ENCODE measurements at places on chromosomes 13 and 19.

DNA sequence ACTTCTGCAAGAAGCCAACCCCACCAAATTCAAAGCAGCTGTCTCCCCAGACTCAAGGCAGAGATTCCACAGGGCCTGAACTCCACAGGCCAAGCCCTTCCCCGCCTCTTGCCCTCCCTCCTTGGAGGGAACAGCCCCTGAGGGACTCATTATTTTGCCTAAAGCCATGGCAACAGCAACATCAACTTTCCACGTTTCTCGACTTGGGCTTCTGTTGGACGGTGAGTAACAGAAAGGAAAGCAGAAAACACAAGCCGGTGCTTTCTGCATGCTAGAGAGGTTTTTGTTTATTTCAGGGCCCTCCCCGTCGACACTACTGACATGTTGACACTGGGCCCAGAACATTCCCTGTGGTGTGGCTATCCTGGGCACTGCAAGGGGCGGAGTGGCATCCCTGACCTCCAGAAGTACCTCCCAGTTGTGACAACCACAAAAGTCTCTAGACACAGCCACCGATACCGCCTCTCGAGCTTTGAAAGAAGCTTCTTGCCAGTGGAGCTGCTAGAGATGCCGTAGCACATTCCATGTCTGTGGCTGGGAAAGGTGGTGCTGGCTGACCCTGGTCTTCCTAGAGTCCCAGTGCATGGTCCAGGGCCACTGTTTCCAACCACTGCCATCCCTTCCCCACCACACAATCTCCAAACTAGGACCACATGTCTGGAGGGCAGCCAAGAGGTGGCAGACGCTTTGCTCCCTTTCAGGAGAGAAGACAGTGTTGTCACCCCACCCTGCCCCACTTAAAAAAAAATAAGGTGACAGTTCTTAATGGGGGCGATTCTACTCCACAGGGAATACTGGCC lies 12.8 kb downstream of the CAPS start:
- DNase-seq: peak; percentile 8

DNA sequence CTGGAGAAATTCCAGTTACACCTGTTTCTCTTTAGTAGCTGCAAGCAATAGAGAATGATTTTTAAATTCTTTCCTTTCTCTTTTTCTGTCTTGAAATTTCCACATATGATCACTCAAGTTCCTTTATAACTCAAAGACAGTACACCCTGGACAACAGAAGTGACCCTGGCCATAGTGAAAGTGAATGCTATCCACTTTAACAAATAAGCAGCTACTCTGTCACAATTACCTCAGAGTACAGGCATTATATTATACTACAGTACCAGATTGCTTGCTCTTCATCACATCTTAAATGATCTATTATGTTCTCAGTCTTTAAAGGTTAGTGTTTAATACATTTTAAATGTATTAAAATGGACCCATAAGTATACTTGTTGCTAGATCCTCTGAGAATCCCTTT lies 136.2 kb downstream of the KLF12 start:
- DNase-seq: no peak

- no peak for DNase-seq
Measured at GRCh38 chr13:23392925-23393645, 40.4 kb downstream of the SACS start.

- peak; percentile 53 for DNase-seq
Measured at GRCh38 chr19:51777570-51778462, 16.8 kb downstream of the FPR2 start.

DNA sequence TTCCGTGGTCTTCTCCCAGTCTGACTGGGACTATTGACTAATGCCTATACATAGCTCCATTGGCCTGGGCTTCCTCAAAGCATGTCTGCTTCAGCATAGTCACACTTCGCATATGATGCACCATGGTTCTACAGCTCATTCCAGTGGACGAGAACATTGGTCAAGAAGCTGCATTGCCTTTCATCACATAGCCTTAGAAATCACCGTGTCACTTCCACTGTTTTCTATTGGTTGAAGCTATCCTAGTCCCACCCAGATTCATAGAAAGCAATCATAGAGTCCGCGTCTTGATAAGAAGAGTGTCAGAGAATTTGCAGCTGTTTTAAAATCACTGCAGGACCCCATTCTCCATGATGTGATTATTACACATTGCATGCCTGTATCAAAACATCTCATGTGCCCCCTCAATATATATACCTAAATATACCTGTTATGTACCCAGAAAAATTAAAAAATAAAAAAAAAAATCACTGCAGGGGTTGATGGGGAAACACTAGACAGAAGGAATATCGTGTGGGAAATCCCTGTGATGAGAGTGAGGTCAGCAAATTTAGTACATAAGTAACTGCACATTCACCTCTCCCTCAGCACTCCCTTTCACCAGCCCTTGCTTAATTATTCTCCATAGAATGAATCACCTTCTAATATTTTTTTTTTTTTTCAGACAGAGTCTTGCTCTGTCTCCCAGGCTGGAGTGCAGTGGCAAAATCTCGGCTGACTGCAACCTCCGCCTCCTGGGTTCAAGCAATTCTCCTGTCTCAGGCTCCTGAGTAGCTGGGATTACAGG lies 2.2 kb upstream of the ARHGAP33 start:
- DNase-seq: peak; percentile 88

DNA sequence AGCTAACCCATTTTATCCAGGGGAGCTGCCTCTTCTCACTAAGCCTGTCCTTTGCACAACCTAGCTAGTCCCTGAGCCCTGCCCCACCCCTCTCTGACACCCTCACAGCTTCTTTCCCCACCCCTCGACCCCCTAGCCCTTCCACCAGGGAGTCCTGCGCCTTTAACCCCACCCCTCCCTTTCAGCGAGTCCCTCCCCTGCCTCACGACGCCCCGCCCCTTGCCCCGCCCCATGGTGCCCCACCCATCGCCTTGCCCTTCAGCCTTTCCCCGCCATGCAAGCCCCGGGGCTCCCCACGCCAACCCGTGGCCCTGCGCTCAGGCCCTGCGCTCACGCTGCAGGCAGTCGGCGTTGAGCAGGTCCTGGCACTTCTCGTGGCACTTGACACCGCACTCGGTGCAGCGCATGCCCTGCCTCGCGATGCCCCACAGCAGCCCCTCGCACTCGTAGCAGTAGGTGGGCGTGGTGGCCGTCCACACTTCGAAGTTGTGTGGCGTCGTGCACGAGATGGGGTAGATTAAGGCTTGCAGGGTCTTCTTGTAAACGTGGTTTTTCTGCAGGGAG lies 40.0 kb downstream of the UNC13A start:
- no peak for DNase-seq

- no peak for DNase-seq
Measured at GRCh38 chr13:113761136-113761535, 2.1 kb downstream of the TMEM255B start.

GRCh38 chr19:58440556-58440955 lies 603 bp upstream of the ZNF132 start:
- no peak for DNase-seq

DNA sequence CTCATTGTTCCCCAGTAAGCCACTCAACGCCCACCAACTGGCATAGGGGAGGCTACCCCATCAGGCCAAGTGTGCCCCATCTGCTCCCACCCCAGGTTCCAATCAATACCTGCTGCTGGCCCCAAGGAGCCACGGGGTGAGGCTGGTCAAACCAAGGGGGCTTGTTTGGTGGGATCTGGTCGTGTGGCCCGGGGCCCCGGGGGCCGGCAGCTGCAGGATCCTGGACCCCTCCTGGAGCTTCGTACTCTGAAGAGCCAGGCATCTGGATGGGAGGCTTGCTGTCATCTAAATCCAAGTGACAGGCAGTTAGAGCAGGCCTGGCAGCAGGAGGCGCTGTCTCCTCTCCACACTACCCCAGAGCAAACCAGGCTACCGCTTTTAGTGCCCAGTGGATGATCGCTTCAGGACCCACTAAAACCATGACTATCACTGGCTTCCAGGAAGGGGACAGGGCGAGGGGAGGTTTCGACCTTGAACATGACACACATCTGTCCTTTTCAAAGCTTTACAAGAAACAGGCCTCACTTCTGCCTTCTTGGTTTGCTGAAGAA lies 14.2 kb downstream of the CHERP start:
- DNase-seq: no peak

- peak; percentile 21 for DNase-seq
Measured at GRCh38 chr13:45120967-45121831, 889 bp downstream of the GTF2F2 start.

DNA sequence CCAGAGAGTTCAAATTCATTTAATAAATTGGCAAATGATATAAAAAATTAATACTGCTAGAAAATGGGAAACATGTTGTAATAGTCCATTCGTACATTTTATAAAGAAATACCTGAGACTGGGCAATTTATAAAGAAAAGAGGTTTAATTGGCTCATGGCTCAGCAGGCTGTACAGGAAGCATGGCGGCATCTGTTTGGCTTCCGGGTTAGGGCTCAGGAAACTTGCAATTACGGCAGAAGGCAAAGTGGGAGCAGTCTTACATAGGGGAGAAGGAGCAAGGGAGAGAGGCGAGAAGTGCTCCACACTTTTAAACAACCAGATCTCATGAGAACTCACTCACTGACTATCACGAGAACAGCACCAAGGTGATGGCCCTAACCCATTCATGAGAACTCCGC lies 512.0 kb downstream of the DACH1 start:
- DNase-seq: no peak

DNA sequence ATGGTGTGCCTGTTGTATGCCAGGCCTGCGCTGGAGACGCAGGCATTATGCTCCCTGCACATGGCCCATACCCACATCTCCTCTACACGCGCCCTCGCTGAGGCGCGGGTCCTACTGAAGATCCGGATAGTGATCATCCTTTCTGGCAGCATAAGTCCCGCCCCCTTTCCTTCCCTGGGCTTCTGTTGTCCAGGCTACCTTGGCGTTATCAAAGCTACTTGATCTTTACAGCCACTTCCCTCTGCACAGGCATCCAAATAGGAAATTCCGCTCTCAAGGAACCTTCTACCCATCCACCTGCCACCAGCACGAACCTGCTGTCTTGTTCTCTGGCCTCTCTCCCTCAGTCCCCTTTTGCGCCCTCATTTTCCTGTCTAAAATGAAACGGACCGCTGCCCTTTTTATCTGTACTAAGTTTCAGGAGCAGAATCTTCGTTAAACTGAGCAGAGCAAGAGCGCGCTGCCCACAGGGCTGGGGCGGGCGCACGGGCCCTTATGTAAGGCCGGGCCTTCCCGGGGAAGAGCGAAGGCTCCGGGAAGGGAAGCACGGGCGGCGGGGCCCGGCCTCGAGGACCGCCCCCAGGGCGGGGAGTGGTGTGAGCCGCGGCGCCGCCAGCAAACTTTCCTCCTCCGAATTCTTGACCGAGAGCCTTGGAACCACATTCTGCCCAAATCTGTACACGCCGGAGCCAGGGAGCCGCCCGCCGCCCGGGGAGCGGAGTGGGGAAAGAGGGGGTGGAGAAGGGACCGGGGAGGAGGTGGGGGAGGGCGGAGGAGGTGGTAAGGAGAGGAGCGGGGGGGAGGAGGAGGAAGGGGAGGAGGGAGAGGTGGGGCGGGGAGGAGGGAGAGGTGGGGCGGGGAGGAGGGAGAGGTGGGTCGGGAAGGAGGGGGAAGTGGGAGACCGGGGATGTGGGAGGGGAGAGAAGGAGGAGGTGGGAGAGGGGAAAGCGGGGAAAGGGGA lies 920 bp upstream of the UBE2L5 start:
- DNase-seq: peak; percentile 75

- DNase-seq: peak; percentile 31
Measured at GRCh38 chr13:78589206-78589605, 14.1 kb downstream of the POU4F1 start.

DNA sequence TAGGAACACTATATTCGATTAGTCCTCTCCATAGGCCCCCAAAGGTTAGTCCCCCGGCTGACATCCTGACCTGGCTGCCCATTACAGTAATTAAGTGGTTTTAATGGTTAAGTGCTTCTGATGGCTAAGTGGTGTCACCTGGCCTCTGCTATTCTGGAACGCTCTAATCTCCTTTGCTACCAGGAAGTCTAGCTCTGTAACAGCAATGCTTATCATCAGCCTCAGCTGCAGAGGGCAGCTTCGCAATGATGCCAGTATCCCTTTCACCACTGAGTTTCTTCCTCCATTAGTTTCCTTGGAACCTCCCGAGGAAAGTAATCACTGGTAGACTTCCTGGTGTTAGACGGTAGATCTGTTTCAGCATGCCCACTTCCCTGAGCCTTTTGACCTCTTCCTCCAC lies 8.6 kb upstream of the RNF6 start:
- DNase-seq: no peak

DNA sequence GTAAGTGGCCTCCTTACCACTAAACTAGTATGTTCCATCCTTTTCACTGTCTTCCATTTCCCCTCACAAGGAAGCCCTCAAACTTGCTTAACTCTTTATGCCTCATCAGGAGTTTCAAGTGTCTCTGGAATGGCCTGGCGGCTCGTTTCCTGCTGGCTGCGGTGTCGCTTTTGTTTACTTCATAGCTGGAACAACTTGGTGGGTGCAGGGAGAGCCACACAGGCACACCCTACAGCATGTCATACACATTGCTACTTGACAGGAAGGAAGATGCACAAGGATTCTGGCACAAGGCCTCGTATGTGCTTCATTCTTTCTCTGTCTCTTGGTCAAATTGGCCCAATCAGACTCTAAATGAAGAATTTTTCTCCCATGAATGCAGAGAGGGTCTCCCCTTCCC lies 488.3 kb downstream of the FOXO1 start:
- no peak for DNase-seq

DNA sequence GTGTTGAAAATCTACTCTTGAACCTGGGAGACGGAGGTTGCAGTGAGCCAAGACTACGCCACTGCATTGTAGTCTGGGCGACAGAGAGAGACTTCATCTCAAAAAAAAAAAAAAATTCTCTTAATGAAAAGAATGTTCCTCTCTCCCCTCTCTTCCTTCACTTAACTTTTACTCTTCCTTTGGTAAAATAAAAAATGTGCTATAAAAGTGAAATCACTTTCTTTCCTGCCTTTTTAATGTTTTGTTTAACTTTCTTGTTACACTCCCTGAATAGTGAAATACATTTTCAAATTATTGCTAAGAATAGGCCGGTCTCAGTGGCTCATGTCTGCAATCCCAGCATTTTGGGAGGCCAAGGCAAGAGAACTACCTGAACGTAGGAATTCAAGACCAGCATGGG lies 86.5 kb downstream of the DACH1 start:
- no peak for DNase-seq

DNA sequence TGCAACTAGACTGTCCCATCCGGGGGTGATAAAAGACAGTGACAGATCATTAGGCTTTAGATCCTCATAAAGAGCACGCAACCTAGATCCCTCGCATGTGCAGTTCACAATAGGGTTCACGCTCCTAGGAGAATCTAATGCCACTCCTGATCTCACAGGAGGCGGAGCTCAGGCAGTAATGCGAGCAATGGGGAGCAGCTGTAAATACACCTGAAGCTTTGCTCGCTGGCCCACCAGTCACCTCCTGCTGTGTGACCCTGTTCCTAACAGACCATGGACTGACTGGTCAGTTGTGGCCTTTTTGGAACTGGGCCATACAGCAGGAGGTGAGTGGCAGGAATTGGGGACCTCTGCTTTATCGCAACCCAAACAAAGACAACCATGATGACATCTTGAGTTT lies 173.2 kb downstream of the DLEU7 start:
- no peak for DNase-seq

GRCh38 chr19:48329167-48329891 lies 4.0 kb downstream of the EMP3 start:
- DNase-seq: peak; percentile 63

GRCh38 chr19:54436031-54436523 lies 12.9 kb upstream of the LENG8 start:
- no peak for DNase-seq
